ENCODE measurements at places on chromosomes 2 and 18.

- DNase-seq, result peak; percentile 43
Measured at GRCh38 chr2:113232740-113233139, 46.0 kb downstream of the PAX8 start.

GRCh38 chr2:69436596-69436937 is 668 bp downstream of the NFU1 start:
- no peak for DNase-seq

GRCh38 chr2:113175042-113175628 is 1.4 kb downstream of the PSD4 start:
- peak; percentile 26 for DNase-seq

DNA sequence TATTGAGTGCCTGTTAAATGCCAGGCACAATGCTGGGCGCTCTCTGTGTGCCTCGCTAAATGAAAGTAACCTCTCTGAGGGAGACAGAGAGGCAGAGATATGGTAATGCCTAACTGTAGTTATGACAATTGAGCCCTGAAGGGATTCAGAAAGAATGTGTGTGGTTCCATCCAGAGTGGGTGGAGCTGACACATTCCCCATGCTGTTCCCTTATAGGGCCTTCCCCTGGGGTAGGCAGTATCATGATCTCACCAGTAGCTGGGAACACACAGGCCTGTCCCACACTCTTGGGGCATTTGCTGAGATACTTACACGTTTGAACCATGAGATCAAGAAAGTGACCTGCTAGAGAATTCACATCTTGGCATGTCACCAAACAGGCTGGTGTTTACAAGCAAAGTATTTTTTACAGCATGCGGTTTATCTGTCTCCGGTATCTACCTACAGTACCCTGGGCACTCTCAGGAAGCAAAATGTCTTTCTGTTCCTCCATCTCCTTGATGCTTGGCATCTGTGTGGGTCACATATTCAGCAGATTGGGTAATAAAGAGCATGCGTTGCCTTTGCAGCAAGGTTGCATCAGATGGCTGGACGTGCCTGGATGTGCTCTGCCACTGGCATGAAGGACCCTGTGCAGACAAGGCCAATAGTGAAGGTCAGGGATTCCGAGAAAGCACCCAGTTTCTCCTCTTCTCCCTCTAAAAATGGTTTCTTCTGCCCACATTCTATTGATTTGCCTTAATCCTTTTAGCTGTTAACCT is 9.4 kb downstream of the CTIF start:
- peak; percentile 67 for DNase-seq

DNA sequence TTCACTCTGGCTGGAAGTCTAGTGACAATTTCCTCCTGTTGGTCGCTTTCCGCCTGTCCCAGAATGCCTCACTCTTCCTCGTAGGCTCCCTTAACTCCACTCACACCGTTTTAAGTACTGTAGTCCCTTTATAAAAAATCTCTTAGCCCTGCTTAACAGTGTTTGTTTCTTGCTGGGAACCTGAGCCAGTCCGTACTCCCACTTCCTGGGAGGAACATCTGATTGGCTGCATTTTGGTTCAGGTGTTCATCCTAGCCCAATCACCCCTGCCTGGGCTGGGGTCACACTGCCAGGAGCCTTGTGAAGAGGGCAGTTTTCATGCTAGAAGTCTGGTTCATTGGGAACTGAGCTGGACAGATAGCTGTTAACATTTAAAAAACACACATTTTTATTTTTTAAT is 25.6 kb upstream of the TOGARAM2 start:
- no peak for DNase-seq

DNA sequence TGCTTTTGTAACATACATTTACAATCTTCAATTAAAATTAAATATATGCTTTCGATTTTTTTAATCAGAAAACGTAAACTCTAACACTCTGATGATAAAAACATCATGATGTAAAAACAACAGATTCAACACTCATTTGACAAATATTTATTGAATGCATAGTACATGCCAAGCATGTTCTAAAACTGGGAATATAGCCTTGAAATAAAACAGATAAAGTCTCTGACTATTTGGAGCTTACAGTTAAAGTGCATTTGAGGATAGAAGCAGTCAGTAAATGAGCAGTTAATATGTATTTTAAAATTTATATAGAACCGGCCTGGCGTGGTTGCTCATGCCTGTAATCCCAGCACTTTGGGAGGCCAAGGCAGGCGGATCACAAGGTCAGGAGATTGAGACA is 47.8 kb downstream of the TMX3 start:
- no peak for DNase-seq

DNA sequence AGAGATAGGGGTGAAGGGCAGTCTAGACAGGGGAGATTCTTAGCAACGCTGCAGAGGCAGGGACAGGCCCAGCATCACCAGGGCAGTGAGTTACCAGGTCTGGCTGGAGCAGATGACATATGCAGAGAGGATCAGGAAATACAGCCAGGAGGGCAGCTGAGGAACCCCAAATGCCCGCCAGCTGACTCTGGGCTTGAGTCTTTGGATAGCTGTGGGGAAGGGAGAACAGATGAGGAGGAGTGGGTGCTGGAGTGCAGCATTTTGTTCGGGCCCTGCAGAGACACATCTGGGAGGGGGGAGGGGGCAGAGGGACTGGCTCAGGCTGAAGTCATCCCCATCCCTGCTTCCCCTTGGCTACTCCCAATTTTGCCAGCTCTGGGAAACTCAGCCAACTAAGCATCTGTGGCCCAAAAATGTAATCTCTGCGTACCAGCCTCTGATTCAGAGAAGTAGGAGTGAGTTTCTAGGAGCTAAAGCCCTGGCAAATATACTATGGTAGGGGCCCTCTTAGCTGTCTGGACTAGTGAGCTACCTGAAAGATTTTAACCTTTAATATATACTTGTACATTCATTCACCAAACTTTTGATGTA is 214.5 kb downstream of the ZBTB7C start:
- no peak for DNase-seq

- peak; percentile 13 for DNase-seq
Measured at GRCh38 chr2:225027061-225027762, 15.1 kb downstream of the DOCK10 start.

GRCh38 chr2:19865151-19865550 is 36.6 kb downstream of the TTC32 start:
- no peak for DNase-seq

GRCh38 chr2:165070076-165070475 is 114.8 kb upstream of the SLC38A11 start:
- DNase-seq, result no peak

DNA sequence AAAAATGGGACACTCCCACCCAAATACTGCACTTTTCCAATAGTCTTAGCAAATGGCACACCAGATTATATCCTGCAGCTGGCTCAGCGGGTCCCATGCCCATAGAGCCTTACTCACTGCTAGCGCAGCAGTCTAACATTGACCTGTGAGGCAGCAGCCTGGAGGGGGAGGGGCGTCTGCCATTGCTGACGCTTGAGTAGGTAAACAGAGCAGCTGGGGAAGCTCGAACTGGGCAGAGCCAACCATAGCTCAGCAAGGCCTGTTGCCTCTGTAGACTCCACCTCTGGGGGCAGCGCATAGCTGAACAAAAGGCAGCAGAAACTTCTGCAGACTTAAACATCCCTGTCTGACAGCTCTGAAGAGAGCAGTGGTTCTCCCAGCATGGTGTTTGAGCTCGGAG is 110.4 kb downstream of the CTIF start:
- no peak for DNase-seq

DNA sequence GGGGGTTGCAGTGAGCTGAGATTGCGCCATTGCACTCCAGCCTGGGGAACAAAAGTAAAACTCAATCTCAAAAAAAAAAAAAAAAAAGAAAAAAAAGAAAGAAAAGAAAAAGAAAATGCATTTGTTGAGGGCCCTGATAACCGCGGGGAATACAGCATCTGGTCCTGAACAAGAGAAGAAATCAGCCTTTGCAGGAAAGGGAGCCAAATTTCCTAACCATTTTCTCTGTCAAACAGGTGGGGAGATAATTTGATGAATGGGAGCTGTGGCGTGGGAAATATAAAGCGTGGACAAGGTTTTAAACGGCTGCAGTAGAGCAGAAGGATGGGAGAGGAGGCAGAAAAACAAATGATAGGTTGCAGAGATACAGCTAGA is 864 bp downstream of the E2F6 start:
- DNase-seq, result no peak

- no peak for DNase-seq
Measured at GRCh38 chr18:39260565-39260964, 1695.0 kb upstream of the CELF4 start.

- no peak for DNase-seq
Measured at GRCh38 chr2:96957244-96957643, 29.1 kb downstream of the FAM178B start.

- peak; percentile 9 for DNase-seq
Measured at GRCh38 chr2:190023860-190024259, 38.7 kb downstream of the MSTN start.

DNA sequence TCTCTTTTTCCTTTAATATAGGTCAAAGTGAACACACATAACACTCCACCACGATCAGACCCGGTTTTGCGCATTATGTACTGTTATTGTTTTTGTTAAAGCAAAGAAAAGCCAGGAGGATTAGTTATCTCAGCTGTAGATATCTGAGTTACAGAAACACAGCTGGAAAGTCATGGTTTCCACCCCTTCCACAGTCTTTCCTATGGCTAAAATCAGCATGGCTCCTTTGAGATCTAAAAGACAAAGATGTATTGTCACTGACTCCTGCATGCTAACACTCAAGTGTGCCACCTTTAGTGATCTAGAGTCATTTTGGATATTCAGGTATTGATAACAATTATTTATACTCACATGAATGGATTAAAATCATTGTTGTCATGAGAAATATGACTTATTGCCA is 260.0 kb downstream of the FIGN start:
- DNase-seq, result no peak

DNA sequence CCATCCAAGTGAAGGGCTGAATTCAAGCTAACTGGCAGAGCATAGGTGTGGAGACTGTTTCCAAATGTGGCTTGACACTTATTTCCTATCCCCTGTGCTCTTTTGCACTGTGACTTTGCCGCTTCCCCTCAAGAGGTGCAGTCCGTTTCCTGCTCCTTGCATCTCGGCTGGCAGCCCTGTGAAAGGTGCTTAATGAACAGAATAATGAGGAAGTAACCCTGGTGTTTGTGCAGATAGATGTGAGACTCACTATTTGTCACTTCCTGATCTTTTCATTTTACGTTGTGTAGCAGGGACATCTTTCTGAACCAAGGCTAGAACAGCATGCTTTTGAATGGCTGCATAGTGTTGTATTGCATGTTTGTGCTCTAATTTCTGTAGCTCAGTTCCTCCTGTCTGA is 60.8 kb downstream of the CEP192 start:
- DNase-seq, result peak; percentile 46

GRCh38 chr2:168722592-168722991 is 79.8 kb upstream of the NOSTRIN start:
- DNase-seq, result no peak

DNA sequence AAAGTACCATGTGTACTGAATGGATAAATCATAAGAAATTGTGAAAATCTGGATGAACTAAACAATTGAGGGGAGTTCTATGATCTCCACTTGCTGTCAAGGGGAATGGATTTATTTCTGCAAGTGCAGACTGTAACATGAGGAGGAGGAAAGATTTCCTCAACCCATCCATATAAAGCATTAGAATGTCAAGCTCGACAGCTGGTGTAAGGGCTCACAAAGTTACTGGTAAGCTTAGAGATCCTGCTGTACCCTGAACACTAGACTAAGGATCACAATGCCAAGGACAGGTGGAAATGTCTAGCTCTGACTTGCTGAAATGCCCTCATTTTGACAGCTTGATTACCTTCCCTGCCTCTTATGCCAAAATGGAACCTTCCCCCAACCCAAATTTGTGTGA is 125.3 kb downstream of the TCF4 start:
- no peak for DNase-seq

DNA sequence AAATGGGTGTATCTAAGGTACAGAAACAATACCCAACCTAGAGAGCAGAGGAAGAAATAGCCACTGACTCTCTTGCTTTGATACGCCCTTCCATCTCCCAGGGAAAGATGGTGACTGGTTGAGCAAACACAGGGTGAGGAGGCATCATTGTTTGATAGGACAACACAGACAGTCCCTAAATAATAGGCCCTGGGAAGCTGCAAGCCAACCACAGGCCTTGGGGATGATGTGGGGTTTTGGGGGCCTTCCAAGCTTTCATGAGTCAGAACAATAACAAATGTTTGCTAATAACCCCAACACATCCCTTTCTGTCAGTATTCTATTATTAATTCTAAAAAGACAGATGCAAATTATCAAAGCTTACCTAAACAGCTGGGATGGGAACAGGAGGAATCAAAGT is 9.8 kb downstream of the LGALSL start:
- DNase-seq, result no peak

- no peak for DNase-seq
Measured at GRCh38 chr2:121805766-121806143, 50.3 kb downstream of the TSN start.

DNA sequence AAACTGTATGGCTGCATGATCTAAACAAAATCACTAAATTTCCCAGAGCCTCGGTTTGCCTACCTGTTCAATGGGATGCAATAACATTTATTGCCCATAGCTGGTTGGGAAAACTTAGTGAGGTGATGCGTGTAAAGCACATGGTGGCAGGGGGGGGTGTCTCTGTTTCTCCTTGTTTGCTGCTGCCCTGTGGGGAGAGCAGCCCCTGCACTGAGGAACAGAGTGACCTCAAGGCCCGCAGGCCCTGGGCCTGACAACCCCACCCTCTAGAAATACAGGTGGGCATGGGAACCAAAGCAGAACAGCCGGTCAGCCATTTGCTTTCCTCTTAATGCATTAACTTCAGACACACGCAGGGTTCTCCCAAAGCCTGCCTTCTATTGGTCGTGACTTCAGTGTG is 55.1 kb upstream of the SLC66A3 start:
- DNase-seq, result no peak

DNA sequence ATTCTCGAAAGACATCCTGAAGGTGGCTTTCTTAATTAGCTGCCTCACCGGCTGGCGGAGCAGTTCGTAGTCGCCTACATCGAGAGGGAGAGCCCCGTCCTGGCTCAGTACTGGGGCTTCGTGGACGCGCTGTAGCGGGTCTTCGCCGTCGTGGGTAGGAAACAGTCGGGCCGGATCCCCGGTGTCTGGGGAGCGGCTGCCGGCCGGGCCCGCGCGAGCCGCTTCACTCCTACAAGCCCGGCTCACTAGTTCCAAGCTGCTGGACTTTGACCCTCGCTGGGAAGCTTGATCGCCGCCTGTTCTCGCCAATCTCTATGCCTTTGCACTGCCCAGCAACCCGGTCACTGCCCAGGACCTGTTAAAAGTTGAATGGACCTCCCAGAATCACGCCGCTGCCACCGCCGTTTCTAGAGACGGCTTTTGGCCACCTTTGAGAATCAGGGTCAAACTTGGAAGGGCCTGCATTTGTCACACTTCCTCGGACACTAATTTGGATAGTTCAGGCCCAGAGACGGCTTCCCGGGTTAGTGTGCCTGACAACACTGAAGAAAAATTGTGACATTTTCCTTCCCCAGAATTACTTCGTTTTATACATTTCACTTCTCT is 41.4 kb upstream of the AKAIN1 start:
- peak; percentile 63 for DNase-seq

- no peak for DNase-seq
Measured at GRCh38 chr18:11261486-11261885, 112.1 kb upstream of the PIEZO2 start.

Measured in suppressor macrophage (primary cell).